Effector memory CD8-positive, alpha-beta T cell (primary cell): ENCODE measurements at places on chromosomes 3 and 15.

GRCh38 chr3:4838621-4839022 is 140.6 kb upstream of the BHLHE40 start:
- no peak for DNase-seq

- no peak for DNase-seq
These were observed 2.7 kb upstream of the AMOTL2 start for GRCh38 chr3:134376786-134377426.

- no peak for DNase-seq
These were observed 6.3 kb downstream of the TMEM202 start for GRCh38 chr15:72404356-72404755.

DNA sequence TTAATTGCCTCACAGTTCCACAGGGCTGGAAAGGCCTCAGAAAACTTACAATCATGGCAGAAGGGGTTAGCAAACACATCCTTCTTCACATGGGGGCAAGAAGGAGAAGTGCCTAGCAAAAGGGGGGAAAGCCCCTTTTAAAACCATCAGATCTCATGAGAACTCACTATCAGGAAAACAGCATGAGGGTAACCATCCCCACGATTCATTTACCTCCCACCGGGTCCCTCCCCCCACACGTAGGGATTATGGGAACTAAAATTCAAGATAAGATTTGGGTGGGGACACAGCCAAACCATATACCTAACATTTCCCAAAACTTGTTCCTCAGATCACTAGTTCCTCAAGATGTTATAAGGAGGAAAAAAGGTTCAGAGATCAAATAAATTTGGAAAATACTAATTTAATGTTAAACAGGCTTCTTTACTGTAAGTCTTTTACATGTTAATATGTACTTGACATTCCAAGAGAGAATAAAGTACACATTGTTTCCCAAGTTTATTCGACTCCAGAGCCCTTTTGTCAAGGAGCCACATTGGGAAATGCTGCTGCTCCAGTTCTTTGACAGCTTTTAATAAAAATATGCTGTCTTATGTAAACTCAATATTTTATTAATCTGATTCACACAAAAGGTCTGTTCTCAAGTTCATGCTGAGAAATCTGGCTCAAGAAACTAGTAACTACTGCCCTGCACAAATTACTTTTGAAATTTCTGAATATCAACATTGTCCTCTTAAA is 17.8 kb downstream of the HERC1 start:
- no peak for DNase-seq
